ENCODE measurements at places on chromosomes 3 and 15.

DNA sequence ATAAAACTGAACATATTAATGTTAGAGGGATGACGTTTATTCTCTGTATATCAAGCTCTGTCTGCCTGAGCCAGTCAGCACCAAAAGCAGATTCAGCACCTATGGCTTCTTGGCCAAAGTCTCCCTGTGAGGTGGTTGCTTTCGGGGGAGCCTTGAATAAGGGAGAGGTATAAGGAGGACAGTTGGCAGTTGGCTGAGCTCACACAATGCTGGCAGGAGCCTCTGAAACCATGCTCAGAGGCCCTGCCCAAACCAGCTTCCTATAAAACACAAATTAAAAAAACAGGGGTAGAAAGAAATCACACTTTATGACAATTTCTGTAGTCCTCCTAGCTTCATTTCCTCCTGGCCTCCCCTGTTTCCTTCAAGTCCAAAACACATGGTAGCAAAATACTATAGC lies 18.8 kb downstream of the ARHGEF3 start:
- DNase-seq, result no peak

DNA sequence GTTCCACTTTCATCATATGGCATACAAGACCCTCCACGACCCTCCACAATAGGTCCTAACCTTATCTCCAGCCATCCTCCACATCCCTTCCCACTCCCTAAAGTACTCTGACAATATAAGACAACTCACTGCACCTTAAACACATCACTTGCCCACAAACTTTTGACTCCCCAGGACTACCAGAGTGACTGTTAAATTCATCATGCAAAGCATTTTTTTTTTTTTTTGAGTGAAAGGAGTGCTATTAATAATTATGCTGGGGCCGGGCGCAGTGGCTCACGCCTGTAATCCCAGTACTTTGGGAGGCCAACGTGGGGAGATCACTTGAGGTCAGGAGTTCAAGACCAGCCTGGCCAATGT lies 55.8 kb downstream of the OSBPL10 start:
- DNase-seq, result no peak

DNA sequence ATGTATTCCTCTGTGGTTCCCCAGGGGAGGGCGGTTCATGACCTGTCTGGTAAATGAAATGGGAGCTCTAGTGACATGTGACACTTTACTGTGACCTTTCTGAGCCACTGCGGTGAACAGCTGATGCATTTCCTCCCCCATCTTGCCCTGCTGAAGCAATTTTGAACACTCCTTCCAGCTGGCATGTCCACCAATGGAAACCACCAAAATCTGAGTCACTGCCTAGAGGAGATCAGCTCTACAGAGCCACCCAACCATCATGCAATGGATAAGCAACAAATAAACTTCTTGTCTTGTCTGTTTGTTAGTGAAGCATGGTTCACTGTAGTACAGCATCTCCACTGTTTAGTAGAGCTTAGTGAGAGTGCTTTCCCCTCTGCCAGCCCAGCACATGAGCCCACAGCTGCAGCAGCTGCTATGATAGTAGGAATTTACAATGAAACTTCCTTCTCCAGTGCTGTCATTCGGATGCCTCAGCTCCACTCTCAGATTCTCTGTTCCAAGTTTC lies 479.4 kb downstream of the NTRK3 start:
- DNase-seq, result no peak

- DNase-seq, result no peak
These were observed 1.3 kb upstream of the AP3B2 start for GRCh38 chr15:82710926-82711490.

- DNase-seq, result no peak
These were observed 21.6 kb upstream of the MOBP start for GRCh38 chr3:39445927-39446326.

DNA sequence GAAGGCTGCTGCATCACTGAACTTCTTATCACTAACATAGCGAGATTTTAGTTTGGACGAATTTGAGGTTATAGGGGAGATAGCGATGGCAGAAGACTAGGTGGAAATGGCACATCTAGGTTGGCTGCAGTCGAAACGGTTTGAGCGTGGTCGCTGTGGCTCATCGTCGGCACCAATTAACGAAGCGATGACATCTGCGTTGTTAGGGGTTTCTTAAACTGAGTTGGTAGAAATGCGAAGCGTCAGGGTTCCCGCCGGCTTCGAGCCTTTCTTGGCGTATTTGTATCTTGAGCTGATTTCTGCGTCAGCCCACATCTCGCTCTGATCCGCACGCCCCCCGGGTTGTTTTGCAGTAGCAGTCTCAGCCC lies 319 bp downstream of the LNP1 start:
- no peak for DNase-seq

GRCh38 chr15:38690719-38691332 lies 126.2 kb upstream of the RASGRP1 start:
- DNase-seq, result peak; percentile 26

DNA sequence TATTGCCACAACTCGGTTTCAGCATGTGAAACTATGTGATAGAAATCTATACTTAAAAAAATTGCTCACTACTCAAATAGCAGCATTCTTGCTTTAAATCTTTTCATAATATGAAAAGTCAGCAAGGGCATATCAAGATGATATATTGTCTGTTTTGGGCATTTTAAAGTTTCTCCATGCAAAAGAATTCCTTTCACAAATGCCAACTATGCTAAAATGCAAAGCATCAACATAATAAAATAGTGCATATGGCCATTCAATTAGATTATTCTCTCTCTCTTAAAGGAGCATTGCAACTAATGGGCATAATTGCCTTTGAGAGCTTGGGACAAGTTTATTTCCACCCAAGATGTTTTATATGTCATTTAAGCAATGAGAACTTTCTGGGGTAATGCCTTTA lies 475.1 kb downstream of the ZPLD1 start:
- no peak for DNase-seq

DNA sequence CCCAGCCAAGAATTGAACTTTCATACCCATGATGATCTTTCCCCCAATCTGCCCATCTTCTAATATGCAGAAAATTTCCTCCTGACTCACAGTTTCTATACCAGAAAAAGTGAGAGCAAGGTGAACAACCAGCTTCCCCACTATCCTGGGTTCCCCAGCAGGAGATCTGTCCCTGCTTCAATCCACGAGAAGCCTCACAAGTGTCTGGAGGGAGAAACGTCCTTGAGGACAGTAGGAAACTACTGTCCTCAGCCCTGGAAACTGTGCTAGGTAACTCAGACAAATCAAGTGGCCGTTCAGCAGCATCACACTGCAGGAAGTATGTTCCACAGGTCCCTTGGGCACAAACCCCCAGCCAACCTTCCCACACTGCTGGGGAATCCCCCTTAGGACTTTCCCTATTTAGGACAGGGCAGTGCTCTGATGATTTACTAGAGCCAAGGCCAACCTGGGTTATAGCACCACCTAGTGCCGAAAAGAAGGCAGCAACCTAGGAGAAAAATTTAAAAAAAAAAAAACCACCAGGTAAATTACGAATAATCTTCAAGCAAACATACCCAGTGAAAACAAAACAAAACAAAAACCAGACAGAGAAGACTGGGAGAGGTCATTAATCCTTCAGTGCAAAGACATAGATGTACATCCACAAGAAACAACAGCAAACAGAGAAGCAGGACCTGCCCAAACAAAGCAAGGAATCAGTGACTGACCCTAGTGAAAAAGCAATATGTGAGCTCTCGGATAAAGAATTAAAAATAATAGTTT lies 36.0 kb downstream of the MORC1 start:
- no peak for DNase-seq

GRCh38 chr3:112848196-112848595 lies 1.5 kb upstream of the CD200R1L start:
- no peak for DNase-seq

DNA sequence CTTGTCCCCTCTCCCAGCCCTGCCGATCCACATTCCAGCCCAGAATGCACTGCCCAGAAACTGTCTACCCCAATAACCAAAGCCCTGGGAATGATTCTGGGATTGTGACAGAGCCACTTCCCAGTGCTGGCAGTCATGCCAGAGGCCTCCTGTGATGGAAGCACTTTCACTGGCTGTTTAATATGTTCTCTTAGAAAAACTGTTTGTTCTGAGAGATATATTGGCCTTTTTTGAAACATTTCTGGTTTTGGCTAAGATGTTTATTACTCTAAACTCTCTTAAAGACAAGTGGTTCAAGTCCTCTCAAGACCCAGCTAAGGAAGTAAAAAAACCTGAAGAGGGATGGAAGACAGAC lies 74.0 kb upstream of the HACD2 start:
- no peak for DNase-seq

DNA sequence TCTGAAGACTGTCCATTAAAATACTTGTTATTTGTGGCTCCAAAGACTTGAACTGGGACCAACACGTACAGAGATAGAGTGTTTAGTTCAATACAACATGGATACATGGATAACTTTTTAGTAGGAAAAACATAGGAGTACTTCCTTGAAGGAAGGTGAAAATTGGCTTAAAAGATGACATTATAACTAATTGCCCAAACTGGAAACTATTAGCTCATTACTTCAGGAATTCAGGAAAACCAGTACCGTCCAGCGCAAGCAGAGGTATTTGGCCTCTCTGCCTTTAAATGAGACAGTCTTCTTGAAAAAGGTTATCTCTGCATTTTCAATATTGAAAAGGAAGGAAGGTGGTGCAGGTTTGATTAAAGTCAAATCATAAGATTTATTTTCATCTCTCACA lies 234.5 kb downstream of the IL5RA start:
- no peak for DNase-seq

All from SW 1271 (cell line).